T-helper 17 cell (primary cell): ENCODE measurements at places on chromosomes 7 and 10. TPM values are rescaled to one million over a fixed set of nuclear protein-coding genes. Genes with fewer than 3 reads are reported as not detected.

- no peak for DNase-seq
Measured at GRCh38 chr10:28721318-28721951, 44.1 kb downstream of the BAMBI start.

DNA sequence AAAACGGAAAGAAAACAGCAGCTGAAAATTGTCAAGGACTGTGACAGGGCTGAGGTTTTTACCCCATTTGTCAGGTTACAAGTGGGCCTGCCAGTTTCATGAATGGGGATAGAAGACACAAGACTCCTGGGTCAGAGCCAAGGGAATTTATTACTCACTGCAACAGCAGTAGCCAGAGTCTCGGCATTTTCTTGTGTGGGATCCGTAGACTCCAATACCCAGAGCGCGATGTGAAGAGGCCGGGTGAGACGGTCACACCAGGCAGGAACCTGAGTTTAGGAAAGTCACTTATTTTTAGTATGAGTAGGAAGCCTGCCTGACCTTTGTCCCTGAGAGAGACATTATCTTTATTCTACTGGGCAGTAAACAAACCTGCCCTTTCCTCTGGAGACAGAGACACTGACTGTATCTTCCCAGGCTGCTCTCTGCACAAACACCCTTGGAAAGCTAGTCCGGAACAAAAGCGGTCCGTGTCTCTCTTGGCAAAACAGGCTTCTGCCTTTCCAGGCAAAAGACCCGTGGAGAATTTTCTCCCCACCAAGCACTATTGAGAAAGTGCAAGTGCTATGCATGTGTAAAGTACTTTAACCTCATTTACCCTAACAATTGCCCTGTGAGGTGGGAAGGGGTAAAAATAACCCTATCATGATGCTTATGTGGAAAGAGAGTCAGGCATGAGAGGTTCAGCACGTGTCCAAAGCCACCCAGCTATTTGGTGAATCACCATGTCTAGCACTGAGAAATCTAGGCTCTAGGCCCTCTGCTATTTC, 58.4 kb downstream of the JCAD start:
- DNase-seq, result no peak

The ENKUR gene
- total RNA-seq, result 0.85 TPM

The SPDYE2 gene
- total RNA-seq, result 0.55 TPM

The HEPACAM2 gene
- not detected for total RNA-seq

DNA sequence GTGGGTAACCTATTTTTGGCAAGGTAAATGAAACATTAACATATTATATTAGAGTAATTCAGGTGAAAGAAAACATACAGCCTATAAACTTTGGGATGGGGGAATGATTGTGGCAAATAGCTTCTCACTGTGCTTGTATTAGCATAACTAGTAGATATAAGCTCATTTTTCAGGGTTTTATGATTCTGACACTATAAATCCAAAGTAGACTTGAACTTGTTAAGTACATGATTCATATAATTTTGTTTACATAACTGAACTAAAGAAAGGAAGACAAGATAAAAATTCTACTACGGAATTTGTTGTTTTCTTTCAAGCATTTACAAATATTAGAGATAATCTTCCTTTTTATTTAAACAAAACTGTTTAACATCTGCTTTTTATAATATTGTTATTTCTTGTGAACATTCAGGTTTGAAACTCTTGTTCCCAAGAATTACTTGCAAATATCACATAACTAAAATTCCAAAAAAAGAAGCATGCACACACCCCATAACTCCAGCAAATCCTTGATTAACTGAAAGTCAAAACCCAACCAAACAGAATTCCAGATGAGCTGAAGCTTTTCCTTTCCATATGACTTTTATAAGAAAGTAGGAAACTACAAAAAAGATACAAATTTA, 142.3 kb downstream of the JAZF1 start:
- DNase-seq, result no peak

The SLC26A4 gene
- total RNA-seq, result 0.21 TPM

GRCh38 chr7:6167587-6168476, 104.6 kb downstream of the CYTH3 start:
- DNase-seq, result no peak

- DNase-seq, result peak; percentile 70
Measured at GRCh38 chr7:158587162-158588084, at the start of gene PTPRN2. PTPRN2 (minus strand) TSS chr7:158587823.
